ENCODE measurements at places on chromosomes 12 and 14. TPM values are rescaled to one million over a fixed set of nuclear protein-coding genes. Genes with fewer than 3 reads are reported as not detected.
A peak's percentile ranks its signal among the peaks of the same experiment; 100 is the strongest.

DNA sequence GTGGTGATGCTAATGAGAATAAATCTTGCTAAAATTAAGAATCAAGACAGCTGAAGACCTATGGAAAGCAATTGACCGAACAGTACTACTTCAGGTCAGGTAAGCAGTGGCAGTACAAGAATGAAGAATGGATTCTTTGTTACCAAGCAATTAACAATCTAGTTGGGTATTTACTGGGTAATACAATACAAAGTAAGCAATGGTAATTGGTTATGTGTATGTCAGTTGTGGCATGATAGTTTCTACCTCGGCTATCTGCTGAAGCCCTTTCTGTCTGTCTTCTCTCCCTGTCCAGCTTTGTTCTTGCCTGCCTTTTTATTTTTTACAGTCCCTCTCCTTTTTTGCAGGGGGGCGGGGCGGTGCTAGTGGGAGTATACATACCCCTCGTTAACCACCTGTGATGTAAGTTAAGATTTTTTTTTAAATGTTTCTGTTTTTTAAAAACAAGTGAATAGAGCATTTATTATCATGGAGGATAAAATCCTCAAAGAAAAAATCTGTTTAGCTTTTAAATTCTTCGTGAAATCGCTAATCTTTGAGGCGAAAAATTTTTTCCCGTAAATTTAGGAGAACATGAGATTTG is 75.9 kb downstream of the RCOR1 start:
- no peaks in the 10 kb centered on the region for H3K27me3 ChIP-seq
- H3K27ac ChIP-seq: no peak overlapping the region
- H3K36me3 ChIP-seq: peaks cover 7% of the 10 kb centered on the region
- H3K4me3 ChIP-seq: no peak overlapping the region
- no peak for DNase-seq
- H3K4me1 ChIP-seq: peaks cover 23% of the 10 kb centered on the region

DNA sequence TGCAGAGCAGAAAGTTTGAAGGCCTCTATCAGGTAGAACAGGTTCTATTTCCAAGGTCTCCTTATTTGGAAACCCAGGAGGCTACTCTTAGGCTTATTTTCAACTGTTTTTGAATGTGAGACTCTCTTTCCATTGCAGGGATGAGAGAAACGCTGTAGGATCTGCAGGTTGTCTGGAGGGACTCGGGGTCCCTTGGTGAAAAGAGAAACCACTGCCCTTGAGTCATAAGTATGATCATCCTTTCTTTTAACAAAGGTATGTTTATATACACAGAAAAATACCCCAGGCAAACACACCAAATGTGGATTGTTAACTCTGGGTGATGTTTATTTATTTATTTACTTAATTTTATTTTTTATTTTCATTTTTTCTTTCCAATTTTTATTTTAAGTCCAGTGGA is 57.8 kb upstream of the MAX start:
- no peak overlapping the region for H3K27ac ChIP-seq
- no peak overlapping the region for H3K4me3 ChIP-seq
- no peaks in the 10 kb centered on the region for H3K36me3 ChIP-seq
- peaks cover 3% of the 10 kb centered on the region for H3K27me3 ChIP-seq
- no peak for DNase-seq

DNA sequence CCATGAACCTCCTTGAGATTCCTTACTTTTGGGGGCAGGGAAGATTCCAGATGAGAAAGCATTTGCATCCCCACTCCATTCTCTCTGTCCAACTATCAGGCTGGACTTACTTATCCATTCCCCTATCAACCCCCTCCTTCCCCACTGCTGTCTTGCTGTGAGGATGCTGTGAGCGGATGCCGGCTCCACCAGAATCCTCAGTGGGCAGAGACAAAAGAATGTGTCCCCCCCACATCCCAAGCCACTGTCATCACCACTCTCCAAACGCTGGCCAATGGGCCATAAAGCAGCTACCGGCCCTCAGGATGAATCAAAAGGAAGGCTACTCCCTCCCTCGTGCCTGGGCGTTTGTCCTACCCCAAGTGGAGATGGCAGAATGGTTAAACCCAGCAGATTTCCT is 173.0 kb upstream of the NTF3 start:
- DNase-seq: no peak
- H3K4me1 ChIP-seq: no peaks in the 10 kb centered on the region
- no peaks in the 10 kb centered on the region for H3K36me3 ChIP-seq
- no peak overlapping the region for H3K27ac ChIP-seq
- no peak overlapping the region for H3K4me3 ChIP-seq

GRCh38 chr14:94970941-94971730 is 186.2 kb downstream of the DICER1 start:
- H3K4me3 ChIP-seq: peak overlapping the region; percentile 15
- H3K27ac ChIP-seq: no peak overlapping the region
- peaks cover 1% of the 10 kb centered on the region for H3K27me3 ChIP-seq
- peaks cover 9% of the 10 kb centered on the region for H3K4me1 ChIP-seq
- no peaks in the 10 kb centered on the region for H3K36me3 ChIP-seq

DNA sequence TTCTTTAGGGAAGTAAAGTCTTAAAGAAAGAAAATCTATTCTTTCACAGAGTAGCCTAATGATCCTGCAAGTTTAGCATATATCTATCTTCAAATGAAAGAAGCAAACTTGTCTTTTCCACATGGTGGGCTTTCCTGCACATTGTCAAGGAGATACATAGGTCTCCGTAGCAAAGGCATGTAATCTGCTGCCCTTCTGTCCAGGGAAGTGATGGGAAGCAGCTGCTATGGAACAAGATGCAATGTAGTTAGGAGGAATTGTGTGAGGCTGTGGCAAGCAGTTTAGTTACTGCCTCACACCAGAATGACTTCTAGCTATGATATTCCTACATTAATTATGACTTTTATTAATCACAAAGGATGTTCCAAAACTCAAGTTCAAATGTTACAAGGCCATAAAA is 174.4 kb downstream of the PDZRN4 start:
- peaks cover 1% of the 10 kb centered on the region for H3K27me3 ChIP-seq
- H3K4me3 ChIP-seq: no peak overlapping the region
- H3K27ac ChIP-seq: no peak overlapping the region
- no peaks in the 10 kb centered on the region for H3K4me1 ChIP-seq
- H3K36me3 ChIP-seq: no peaks in the 10 kb centered on the region
- DNase-seq: no peak

- H3K4me3 ChIP-seq: no peak overlapping the region
- H3K4me1 ChIP-seq: no peaks in the 10 kb centered on the region
- peaks cover 5% of the 10 kb centered on the region for H3K27me3 ChIP-seq
- no peak overlapping the region for H3K27ac ChIP-seq
- no peak for DNase-seq
- peaks cover 4% of the 10 kb centered on the region for H3K36me3 ChIP-seq
These were observed 98.6 kb downstream of the PPP2R5E start for GRCh38 chr14:63444588-63444987.

DNA sequence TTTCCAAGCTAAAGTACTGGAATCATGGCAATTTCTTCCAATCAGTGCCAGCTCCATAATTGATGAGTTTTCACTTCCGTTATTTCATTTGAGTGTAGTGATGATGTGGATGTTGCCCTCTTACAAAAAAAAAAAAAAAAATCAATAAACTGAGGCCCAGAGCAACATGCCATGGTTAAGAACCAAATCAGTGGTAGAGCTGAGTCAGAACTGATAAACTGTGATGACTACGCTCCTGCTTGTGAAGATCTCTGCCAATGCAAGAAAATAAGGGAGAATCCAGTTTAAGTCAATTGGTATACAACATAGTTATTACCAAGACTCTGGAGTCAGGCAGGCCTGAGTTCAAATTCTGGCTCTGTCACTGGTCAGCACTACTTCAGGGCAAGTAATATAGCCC is 102.7 kb downstream of the GPR135 start:
- peaks cover 41% of the 10 kb centered on the region for H3K36me3 ChIP-seq
- H3K27me3 ChIP-seq: peaks cover 9% of the 10 kb centered on the region
- H3K4me1 ChIP-seq: peaks cover 14% of the 10 kb centered on the region

DNA sequence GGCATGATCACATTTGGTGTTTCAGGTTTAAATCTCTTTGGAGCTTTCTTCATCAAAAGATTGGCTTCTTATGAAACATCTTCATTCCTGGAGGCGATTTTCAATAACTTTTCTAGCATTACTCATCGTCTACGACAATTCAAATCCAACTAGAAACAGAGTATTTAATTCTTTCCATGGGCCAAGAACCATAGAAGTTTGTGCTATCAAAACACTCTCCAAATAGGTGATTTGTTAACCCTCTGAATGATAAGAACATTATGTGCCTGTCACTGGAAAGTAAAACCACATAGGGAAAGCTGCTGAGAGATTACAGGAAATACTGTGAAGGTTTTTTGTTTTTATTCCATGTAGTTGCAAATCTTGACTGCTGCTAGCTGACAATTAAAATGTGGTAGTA is 6.9 kb upstream of the DCN start:
- no peaks in the 10 kb centered on the region for H3K4me1 ChIP-seq
- no peaks in the 10 kb centered on the region for H3K27me3 ChIP-seq
- no peak overlapping the region for H3K27ac ChIP-seq
- no peaks in the 10 kb centered on the region for H3K36me3 ChIP-seq
- no peak for DNase-seq

- DNase-seq: no peak
- H3K36me3 ChIP-seq: no peaks in the 10 kb centered on the region
- H3K27me3 ChIP-seq: peaks cover 2% of the 10 kb centered on the region
- H3K4me1 ChIP-seq: peaks cover 15% of the 10 kb centered on the region
- no peak overlapping the region for H3K27ac ChIP-seq
These were observed 24.5 kb downstream of the PRMT8 start for GRCh38 chr12:3515506-3515905.

DNA sequence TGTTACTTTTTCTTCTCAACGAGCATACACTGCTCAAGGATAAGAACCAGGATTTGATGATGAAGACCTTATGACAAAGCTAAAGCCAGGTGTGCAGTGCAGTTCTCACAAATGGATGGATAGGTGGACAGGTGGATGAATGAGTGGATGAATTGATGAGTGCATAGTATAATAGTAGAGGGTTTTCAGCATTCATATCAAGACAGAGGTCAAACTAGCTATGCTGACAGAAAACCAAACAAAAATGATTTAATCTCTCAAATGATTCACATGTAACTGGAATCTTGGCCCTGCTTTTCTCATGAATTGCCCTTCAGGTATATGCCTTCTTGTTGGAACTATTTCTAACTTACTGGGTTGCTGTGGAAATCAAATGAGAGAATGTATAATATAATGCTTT is 240.9 kb downstream of the BCAT1 start:
- no peak overlapping the region for H3K4me3 ChIP-seq
- peaks cover 6% of the 10 kb centered on the region for H3K27me3 ChIP-seq
- no peaks in the 10 kb centered on the region for H3K4me1 ChIP-seq
- H3K36me3 ChIP-seq: no peaks in the 10 kb centered on the region
- no peak overlapping the region for H3K27ac ChIP-seq

DNA sequence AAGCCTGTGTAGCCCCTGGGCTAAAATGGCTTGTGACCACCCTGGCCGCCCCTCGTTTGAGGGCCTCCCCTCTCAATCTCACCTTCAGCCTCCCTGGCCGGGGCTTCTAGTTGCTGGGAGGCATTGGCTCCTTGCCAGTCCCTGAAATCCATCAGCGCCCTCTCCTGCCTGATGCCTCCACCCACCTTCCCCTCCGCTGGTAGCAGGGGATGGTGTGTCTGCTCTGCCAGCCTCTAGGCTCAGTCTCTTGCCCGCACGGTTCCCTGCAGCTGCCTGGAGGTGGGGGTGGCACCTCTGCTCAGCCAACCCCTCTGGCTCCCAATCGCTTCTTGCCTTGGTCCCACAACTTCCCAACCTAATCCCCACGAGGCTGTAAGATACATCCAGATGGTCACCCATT is 167.9 kb downstream of the PHETA1 start:
- no peak for DNase-seq
- H3K27me3 ChIP-seq: peaks cover 4% of the 10 kb centered on the region
- no peak overlapping the region for H3K27ac ChIP-seq
- H3K4me1 ChIP-seq: no peaks in the 10 kb centered on the region
- no peaks in the 10 kb centered on the region for H3K36me3 ChIP-seq

DNA sequence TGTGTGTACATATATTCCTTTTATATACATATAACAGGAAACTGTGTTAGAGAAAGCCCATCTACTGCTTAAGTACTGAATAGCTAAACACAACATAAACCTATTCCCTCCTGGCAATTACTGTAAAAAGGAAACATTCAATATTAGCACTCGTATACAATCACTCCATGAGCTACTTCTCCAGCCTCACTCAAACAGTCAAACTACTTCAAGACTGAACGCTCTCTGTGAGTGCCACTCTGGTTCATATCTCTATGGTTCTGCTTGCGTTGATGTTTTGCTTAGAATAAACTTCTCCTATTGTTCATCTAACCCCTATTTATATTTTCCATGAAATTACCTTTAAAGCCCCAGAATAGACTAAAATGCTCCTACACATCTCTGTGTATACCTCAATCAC is 243.7 kb downstream of the MED13L start:
- DNase-seq: no peak
- H3K27ac ChIP-seq: peak overlapping the region; percentile 33
- peaks cover 2% of the 10 kb centered on the region for H3K27me3 ChIP-seq
- H3K4me3 ChIP-seq: no peak overlapping the region
- H3K36me3 ChIP-seq: peaks cover 4% of the 10 kb centered on the region

DNA sequence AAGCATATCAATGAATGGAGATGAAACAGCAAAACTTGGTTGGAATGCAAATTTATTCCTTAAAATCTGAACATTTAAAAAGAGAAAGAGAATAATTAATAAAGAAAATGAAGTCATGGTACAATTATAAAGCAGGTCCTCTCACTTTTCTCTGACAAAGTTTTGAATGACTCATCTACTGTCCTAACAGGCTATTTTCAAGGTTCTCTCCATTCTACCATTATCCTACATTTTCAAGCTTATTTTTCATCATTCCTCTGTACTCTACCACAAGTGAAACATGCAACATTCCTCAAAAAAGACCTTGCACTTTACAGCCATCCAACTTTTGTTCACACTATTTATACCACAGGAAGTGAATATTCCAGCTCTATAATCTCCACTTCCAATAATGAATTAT is 36.9 kb upstream of the AP4S1 start:
- H3K4me1 ChIP-seq: peaks cover 17% of the 10 kb centered on the region
- no peak overlapping the region for H3K4me3 ChIP-seq
- peaks cover 4% of the 10 kb centered on the region for H3K36me3 ChIP-seq
- no peak overlapping the region for H3K27ac ChIP-seq
- no peaks in the 10 kb centered on the region for H3K27me3 ChIP-seq
- no peak for DNase-seq

The TOMM20L gene
- total RNA-seq: not detected

The BIN2 gene
- not detected for total RNA-seq

The KMT2D gene
- 135 TPM for total RNA-seq

The KIF26A gene
- 96.9 TPM for total RNA-seq

The CLEC14A gene
- total RNA-seq: 5.1 TPM

Data from endothelial cell (in vitro differentiated cells).